CD4-positive, alpha-beta T cell treated with Interleukin-1 beta for 1 hour (primary cell): ENCODE measurements at places on chromosomes 2 and 18.

GRCh38 chr2:28269019-28269784, 123.5 kb upstream of the FOSL2 start:
- DNase-seq: no peak

DNA sequence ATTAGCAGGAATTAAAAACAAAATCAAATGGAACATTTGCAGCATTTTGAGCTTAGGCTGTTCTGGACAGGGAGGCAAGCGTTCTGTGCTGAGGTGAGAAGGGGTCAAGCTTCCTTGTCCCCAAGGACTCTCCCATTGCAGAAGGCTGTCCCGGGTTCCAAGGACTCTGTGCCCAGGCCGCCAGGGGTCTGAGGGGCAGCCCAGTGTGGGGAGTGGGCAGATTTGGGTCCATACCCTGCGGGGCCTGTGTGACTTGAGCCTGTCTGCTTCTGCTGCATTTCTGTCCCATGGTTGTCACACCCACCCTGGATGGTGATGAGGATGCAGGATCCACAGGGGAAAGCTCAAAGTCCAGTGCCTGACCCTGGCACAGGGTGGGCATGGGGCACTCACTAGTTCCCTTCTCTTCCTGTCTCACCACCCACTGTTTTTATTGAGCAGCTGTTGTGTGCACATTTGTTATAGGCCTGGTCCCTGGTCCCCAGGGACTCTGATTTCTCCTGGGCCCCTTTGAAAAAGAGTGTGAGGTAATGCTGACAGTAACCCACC, 211.4 kb upstream of the HS6ST1 start:
- no peak for DNase-seq

- no peak for DNase-seq
Measured at GRCh38 chr2:215885536-215885935, 127.8 kb downstream of the MREG start.

DNA sequence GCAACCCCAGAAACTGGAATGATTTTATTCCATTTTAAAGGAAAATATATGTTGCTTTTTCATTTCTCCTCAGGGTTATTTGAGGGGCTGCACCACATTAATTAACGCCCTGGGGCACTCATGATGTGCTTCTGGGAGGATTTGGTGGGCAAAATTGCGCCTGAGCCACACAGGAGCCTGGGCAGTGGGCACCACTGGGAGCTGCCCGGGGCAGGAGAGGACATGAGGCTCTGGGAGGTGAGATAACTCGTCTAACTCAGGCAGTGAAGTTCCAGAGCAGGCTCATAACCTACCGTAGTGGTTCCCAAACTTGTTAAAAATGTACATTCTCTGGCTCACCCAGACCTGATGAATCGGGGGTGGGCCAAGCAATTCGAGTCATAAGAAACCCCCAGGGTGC, 68.3 kb downstream of the EDAR start:
- no peak for DNase-seq

DNA sequence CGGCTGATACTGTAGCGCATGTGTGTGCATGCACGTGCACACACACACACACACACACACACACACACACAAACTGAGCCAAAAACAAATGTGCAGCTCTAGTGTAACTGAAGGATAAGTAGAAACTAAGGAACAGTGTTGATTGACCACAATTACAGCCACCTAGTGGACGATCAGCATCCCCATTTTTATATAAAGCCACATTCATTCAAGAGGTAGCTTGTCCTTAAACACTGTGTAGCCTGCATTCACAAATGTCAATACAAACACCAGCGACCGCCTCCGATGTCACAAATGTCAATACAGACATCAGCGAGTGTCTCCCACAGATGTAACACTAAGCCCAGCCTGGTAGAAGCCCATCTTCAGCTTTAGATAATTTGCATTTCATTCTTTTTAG, 167.4 kb downstream of the PTGR3 start:
- DNase-seq: no peak

DNA sequence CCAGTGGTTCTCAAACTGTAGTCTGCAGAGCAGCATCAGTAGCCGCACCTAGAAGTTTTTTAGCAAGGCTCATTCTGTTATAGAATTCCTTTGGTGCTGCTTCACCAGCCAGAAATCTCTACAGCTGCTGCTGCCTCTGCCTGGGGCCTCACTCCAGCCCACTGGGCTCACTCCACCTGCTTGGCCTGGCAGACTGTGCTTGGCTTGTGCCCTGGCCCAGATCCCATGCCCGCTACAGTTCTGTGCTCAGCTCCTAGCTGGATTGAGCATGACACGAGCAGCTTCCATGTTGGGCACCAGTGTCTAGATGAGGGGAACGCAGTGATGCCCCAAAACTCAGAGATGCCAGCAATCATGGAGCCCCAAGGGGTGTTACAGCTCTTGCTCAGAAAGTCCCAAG, 22.6 kb downstream of the MAPK4 start:
- no peak for DNase-seq

GRCh38 chr2:121255358-121255757, 29.6 kb downstream of the TFCP2L1 start:
- DNase-seq: no peak

DNA sequence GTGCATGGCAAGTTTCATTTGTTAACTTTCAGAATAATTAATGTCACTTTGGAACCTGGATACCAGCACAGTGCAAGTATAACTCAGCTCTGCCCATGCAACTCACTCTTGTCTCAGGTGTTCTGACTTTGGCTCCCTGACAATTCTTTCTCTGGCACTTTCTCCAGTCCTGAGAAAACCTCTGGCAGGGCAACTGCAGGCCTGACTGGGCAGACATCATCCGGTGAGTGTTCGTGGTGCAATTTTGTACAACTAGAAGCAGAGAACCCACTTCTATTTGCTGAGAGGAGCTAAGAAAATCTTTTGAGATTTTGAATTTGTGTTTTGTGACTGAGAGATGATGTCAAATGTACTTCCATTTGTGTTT, 143.0 kb downstream of the AQP4 start:
- DNase-seq: no peak

- DNase-seq: no peak
Measured at GRCh38 chr2:205644018-205644417, 38.3 kb upstream of the NRP2 start.

DNA sequence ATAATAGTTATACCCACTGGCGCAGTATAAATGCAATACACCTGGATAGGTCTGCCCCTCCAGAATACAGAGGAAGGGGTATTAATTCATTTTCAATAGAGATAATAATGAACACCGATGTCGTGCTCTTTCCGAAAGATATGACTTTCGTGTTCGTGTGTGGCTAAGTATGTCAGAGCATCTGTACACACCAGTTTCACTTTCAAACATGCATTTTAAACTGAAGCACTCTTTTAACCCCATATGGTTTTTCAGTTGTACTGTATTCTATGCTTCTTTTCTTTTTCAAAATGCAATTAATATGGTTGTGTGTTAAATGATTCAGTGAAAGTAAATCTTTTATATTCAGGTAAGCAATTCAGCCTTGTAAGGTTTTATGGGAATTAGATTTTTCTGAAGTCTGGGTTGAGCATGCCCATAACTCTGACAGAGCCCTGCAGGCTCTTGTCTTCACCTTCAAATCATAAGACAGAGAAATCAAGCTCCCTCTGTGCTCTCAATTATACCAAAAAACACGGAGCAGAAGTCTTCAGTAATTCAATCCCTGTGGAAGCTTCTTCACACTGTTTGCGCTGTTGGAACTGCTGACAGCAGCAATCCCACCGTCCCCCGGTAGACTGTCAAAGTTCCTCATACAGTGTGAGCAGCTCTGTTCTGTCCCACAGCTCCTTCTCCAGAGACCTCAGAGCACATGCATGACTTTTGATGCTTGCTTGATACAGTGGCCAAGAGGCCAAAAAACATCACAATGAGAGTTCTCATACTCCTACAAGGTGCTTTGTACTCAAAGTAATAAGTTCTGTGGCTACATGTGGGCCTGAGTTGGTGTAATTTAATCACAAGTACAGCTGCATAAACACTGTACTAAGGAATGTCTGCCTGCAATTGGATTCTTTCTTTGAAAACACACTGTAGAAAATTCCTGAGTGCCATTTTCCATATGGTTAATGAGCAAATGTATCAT, 186.8 kb downstream of the ZNF521 start:
- DNase-seq: peak; percentile 2

GRCh38 chr18:28208712-28209265, 31.9 kb upstream of the CDH2 start:
- no peak for DNase-seq

- DNase-seq: no peak
Measured at GRCh38 chr2:14126846-14127245, 505.7 kb upstream of the LRATD1 start.

DNA sequence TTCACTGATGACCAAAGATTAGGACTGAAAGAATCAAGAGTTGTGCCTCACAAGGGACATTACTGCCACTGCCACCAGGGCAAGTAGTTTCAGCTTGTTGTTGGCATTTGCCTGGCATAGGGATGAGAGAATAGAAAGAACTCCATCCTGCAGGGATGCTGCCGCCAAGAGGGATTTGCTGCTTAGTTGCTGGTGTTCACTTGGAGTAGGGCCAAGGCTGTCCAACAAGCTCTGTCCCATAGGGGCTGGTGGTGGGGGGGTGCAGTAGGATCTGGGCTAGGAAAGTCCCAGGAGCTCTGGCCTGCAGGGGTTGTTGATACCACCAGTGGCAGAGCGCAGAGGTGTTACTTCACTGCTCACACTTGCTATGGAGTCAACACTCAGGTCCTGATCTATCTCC, 84.9 kb upstream of the MGAT4A start:
- DNase-seq: no peak

GRCh38 chr18:53268455-53268854, 928.5 kb downstream of the DCC start:
- DNase-seq: no peak

- no peak for DNase-seq
Measured at GRCh38 chr2:60963190-60963589, 54.3 kb upstream of the PEX13 start.

- DNase-seq: no peak
Measured at GRCh38 chr18:24986666-24987302, 365.2 kb downstream of the ZNF521 start.

DNA sequence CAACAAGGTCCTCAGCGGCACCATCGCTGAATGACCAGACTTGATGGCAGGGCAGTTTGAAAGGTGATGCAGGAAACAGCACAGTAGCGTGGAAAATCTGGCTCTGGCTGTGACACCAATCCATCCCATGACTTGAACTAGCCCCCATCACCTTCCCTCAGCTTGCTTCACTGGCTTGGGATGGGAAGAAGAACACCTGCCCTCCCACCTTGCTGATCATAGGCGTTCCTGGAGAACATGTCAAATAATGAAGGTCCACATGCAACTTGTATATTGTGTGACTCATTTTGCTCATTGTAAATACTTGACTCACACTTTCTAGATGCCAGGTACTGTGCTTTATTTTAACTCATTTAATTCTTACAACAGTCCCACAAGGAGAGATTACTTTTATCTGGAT, 292.4 kb upstream of the SPRED2 start:
- DNase-seq: no peak

GRCh38 chr18:33923980-33924379, 300.7 kb downstream of the NOL4 start:
- no peak for DNase-seq

- DNase-seq: no peak
Measured at GRCh38 chr2:151649966-151650365, 84.3 kb downstream of the NEB start.

- DNase-seq: no peak
Measured at GRCh38 chr2:43848214-43848613, 9.4 kb downstream of the ABCG8 start.
